ENCODE measurements at places on chromosomes 13 and 19.

- no peak for DNase-seq
Observed at GRCh38 chr13:112704308-112705145, 14.7 kb downstream of the ATP11A start.

DNA sequence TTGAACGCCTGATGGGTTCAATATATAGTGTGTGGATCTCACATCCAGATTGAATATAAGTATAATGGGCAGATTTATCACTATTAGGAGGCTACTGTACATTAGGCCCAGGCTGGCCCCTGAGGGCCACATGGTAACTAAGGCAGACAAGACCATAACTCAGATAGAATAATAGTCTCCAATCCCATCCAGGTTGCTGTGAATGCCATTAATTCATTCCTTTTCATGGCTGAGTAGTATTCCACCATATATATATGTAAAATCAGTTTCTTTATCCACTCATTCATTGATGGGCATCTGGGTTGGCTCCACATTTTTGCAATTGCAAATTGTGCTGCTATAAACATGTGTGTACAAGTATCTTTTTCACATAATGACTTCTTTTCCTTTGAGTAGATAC lies 8.1 kb upstream of the PMIS2 start:
- no peak for DNase-seq

- peak; percentile 54 for DNase-seq
Observed at GRCh38 chr19:17289489-17289888, 7.8 kb downstream of the ANKLE1 start.

- DNase-seq: no peak
Observed at GRCh38 chr13:31011193-31011860, 78.9 kb downstream of the TEX26 start.

DNA sequence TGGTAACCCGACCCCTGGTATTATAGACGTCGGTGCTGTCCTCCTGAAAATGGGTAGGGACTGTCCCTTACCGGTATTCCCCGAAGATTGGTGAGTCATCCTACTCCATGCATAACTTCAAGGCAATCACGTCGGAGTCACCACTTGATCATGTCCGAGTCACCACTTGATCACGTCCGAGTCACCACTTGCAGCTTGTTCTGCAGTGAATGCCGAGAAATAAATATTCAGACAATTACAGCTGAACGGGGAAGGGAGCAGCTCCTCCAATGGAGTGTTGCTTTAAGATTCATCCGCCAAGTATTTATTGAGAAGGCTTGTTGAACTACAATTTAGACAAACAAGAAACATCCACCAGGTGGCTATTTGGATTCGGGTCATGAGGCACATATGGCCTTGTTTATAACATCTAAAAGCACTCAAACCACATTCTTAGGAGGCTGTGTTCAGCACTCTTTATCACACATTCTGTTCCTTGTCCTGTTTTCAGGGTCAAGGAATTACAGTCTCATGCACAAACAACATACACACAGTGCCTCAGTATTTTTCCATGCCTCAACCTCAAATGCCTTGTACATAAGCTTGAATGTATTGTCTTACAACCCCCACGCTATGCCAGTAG lies 43.1 kb downstream of the ZNF726 start:
- no peak for DNase-seq

GRCh38 chr13:94080527-94080926 lies 399.0 kb downstream of the DCT start:
- DNase-seq: no peak

GRCh38 chr13:34700155-34700554 lies 241.9 kb upstream of the NBEA start:
- DNase-seq: no peak

GRCh38 chr13:99548448-99548847 lies 47.2 kb downstream of the TM9SF2 start:
- no peak for DNase-seq

- DNase-seq: no peak
Observed at GRCh38 chr13:42614436-42615035, 40.6 kb downstream of the TNFSF11 start.

Data from activated naive CD4-positive, alpha-beta T cell treated with anti-CD3 and anti-CD28 coated beads, Interleukin-2, amount 50 U/mL, for 16 hours (primary cell).